ENCODE measurements at places on chromosomes 4 and X. TPM values are rescaled to one million over a fixed set of nuclear protein-coding genes. Genes with fewer than 3 reads are reported as not detected.

BRS3 gene
- polyA plus RNA-seq = not detected

HPGD gene
- polyA plus RNA-seq = 0.66 TPM

IL13RA2 gene
- polyA plus RNA-seq = 0.22 TPM

SLC10A4 gene
- polyA plus RNA-seq = 0.10 TPM

BTK gene
- polyA plus RNA-seq = 1.2 TPM

DGAT2L6 gene
- polyA plus RNA-seq = not detected

ATP11C gene
- 2.5 TPM for polyA plus RNA-seq

CT45A10 gene
- not detected for polyA plus RNA-seq

- DNase-seq = no peak
These were observed 110.4 kb downstream of the IL13RA2 start for GRCh38 chrX:114906984-114907510.

GRCh38 chr4:77284036-77284435 is 127.0 kb downstream of the CCNG2 start:
- DNase-seq = no peak

DNA sequence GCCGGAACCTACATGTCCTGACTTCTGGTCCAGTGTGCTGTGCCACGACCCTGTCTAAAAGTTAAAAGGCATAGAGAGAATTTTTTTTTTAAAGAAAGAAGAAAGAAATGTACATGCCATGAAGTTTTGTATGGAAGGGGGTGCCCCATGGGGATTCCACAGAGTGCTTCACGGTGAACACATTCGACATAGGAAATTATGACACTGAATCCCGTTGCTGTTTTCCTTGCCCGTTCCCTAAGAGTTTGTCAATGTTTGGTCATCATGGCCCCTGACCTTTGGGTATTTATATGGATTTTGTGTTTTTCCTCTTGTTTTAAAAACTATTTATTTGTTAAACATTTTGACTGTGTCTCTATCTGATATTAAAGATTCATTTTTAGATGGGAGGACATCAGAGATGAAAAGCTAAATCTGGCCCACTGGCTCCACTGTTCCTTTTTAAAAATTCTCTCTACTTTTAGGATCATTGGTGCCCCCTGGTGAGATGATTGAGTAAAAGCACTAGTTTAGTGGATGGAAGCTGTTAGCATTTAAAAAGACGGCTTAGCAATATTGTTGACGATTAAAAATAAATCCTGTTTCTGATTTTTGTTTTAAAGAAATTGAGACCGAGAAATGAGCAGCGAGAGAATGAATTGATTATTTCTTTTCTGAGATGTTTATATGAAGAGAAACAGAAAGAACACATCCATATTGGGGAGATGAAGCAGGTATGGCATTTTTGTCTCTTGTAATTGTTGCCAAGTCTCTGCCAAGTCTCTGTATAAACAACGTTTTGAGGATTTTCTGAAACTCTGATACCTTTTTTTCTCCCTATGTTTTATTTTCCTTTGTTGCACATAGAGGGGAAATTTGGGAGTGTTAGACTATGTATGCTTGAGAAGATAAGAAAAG is 75.0 kb downstream of the PTTG2 start:
- DNase-seq = no peak

GRCh38 chr4:76066546-76066945 is 8.0 kb upstream of the ART3 start:
- DNase-seq = no peak

- no peak for DNase-seq
These were observed 23.3 kb upstream of the TMEM255A start for GRCh38 chrX:120334603-120335002.

GRCh38 chr4:188680004-188680666 is 540.9 kb downstream of the TRIML1 start:
- DNase-seq = no peak

DNA sequence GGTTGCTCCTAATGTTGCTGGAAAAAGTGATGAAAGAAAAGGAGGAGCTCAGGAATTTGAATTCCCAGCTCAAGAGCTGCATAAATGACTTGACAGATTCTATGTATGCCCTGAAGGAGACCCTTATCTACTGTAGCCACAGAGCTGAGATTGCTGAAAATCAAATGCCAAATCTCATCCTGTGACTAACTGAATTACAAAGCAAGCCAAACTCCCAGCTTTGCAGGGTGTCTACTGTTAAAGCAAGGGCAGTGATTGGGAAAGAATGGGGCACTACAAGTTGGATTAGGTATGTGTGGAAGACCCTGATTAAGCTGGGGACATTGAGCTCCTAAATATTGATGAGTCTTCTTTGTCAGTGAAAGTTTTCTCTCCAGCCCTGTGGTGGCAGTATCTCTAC is 20.8 kb upstream of the SMIM9 start:
- DNase-seq = no peak

- no peak for DNase-seq
These were observed 704.8 kb upstream of the TENM3 start for GRCh38 chr4:181538431-181538830.

DNA sequence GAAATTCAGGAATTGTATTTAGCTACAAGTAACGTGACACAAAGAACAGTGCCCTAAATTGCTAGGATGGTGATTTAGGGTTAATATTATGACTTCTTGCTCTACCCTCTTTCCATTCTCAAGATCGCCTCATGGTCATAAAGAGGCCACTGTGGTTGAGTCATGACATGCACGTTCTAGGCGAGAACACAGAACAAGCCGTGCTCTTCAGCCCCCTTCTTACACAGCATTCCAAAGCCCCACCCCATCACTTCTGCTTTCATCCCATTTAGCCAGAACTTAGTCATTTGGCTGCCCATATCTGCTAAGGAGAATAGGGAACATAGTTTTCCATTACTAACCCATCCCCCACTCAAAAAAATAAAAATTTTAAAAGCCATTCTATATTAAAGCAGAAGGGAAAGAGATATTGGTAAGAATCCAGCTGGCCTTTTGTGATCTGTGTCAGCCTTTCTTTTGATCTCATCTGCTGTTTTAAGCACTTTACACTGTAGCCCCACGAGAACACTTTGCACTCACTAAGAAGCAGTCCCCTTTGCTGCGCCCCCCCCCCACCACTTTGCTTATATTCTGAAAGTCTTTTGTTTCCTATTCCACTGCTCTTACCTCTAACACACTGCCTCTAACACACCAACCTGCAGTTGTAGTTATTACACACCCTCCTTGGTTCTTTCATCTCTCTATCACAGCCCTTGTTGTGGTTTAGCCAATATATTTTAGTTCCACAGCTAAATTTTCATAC is 28.4 kb downstream of the NPNT start:
- DNase-seq = no peak

DNA sequence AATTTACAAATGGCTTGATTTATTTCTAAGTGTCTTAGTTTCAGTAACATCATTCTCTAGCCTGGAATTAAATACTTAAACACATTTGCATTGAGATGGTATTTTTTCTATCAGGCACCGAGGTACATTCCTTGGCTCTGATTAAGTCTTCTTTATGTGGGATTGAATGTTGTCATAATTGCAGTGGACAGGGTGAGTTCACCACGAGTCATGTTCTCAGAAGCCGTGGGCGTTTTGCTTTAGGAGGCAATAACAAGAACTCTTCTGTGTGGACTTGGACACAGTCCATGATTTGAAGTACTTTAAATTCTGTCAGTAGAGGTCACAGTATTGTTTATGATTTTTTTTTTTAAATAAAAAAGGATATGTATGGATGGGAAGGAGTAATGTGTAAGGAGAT is 57.1 kb upstream of the EFHC2 start:
- DNase-seq = no peak

- no peak for DNase-seq
These were observed 939.8 kb downstream of the GLUD2 start for GRCh38 chrX:121987163-121987562.

DNA sequence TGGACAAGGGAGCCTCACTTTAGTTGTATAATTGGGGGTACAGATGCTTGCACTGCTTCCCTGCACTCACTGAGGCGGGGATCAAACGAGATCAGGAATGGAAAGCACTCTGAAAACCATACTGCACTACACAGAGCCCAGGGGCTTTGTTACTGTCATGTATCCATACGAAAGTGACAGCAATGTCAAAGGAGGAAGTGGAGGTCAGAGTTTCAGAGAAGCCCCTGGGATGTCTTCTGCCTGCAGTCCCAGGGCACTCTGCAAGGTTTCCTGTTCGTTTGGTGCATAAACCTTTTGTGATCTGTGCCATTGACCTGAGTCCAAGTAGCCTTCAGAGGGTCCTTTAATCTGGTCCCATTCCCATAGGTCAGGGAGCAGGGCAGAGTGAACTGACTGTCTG is 31.2 kb downstream of the RNF175 start:
- DNase-seq = no peak

DNA sequence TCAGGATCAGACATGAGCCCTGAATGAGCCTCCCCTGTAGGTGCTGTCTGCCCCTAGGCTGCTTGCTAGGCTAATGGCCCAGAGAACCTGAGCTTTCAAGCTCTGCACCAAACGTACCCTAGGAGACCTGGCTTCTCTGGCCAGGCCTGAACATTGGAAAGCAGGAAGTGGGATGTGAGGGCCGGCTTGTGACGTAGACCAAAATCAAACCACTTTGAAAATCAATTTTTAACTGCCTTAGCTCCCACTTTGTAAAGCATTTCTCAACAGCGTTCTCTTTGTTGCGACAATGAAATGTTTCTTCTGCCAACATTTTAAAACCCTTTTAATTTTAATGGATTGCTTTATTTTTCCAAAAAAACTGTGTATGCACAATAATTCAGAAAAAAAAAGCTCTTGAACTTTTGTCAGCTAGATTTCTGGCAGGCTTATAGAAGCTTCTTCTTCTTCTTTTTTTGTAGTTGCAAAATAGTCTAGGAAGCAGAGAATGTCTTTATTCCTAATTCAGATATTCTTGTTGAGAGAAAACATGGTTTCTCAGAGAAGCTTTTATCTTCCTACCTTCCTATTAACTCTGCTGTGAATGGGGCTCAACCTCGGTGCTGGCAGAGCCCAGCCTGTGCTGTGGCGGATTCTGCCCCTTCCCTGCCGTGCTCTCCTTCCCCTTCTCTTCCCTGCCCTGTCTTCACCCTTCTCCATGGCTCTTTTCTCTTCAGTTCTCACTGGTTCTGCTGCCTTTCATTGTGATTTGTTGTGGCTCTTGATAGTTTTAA is 145.2 kb upstream of the SFRP2 start:
- no peak for DNase-seq

- peak; percentile 25 for DNase-seq
These were observed 47.3 kb upstream of the TLR3 start for GRCh38 chr4:186021461-186022167.

All from heart right ventricle (tissue), 16 donors.